ENCODE measurements at places on chromosomes 3 and 15.
A peak's percentile ranks its signal among the peaks of the same experiment; 100 is the strongest.

- DNase-seq: no peak
Observed at GRCh38 chr15:65330934-65331645, 26.6 kb downstream of the RNU5B-1 start.

- DNase-seq: no peak
Observed at GRCh38 chr3:42216931-42217333, 49.1 kb downstream of the CCK start.

DNA sequence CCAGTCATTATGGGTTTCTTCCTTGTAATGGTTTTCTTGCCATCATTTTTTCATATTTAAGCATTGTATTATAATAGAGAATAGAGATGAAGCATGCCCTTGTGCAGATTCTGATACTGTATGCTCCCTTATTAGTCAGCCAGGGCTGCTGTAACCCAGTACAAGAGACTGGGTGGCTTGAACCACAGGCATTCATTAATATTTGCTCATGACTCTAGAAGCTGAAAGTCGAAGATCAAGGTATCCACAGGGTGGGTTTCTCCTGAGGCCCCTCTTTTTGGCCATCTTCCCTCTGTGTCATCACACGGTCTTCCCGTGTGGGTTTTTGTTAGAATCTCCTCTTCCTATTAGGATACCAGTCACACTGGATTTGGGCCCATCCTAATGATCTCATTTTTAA, 74.5 kb downstream of the FOXP1 start:
- no peak for DNase-seq

DNA sequence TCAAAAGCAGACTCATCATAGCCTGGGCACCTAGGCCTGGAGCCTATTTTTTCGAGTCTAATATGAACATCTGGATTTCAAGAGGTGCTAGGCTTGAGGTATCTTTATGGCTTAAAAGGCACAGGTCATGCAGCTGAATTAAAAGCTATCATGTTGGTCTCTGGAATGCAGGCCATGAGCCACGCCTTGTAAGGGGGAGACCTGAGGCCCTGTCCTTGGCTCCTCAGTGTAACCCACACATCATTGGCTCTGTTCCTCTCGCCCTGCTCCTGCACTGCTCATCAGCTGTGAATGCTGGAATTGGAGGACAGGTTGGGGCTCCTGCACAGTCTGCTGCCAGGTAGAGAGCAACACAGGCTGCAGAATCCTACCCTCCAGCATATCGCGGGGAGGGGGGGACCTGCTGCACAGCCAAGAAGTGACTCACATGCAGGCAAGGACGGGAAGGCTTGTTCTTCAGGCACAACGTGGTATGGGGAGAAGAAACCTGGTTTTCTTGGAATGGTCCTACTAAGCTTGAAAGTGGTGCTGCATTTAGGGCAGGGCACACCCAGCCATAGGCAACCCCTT, 146.0 kb downstream of the CHST2 start:
- DNase-seq: no peak

GRCh38 chr15:75532413-75533250, 46.5 kb downstream of the PTPN9 start:
- no peak for DNase-seq

DNA sequence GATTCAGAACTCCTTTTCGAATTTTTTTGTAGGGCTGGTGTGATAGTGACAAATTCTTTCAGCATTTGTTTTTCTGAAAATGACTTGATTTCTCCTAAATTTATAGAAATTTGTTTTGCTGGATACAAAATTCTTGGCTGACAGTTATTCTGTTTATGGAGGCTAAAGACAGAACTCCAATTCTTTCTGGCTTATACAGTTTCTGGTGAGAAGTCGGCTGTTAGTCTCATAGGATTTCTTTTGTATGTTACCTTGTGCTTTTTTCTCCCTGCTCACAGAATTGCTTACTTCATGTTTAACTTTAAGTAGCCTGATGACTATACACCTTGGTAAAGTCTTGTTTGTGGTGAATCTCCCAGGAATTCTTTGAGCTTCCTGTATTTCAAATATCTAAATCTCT, 1264.6 kb downstream of the NSUN3 start:
- no peak for DNase-seq

GRCh38 chr3:56612146-56612545, 55.2 kb downstream of the CCDC66 start:
- peak; percentile 30 for DNase-seq

GRCh38 chr3:122793568-122794416, at the start of gene HSPBAP1:
TSS of gene HSPBAP1 (minus strand) at chr3:122793831. CDS start at chr3:122793680, 151 bp downstream.
- DNase-seq: peak; percentile 92

All from activated CD4-positive, alpha-beta T cell treated with anti-CD3 and anti-CD28 coated beads, Interleukin-10, Interleukin-2, amounts not matched to agents 100 ng/mL and 50 ng/mL, durations not matched to agents 16 hours and 8 hours (primary cell).